ENCODE measurements at places on chromosomes 12 and 14.

DNA sequence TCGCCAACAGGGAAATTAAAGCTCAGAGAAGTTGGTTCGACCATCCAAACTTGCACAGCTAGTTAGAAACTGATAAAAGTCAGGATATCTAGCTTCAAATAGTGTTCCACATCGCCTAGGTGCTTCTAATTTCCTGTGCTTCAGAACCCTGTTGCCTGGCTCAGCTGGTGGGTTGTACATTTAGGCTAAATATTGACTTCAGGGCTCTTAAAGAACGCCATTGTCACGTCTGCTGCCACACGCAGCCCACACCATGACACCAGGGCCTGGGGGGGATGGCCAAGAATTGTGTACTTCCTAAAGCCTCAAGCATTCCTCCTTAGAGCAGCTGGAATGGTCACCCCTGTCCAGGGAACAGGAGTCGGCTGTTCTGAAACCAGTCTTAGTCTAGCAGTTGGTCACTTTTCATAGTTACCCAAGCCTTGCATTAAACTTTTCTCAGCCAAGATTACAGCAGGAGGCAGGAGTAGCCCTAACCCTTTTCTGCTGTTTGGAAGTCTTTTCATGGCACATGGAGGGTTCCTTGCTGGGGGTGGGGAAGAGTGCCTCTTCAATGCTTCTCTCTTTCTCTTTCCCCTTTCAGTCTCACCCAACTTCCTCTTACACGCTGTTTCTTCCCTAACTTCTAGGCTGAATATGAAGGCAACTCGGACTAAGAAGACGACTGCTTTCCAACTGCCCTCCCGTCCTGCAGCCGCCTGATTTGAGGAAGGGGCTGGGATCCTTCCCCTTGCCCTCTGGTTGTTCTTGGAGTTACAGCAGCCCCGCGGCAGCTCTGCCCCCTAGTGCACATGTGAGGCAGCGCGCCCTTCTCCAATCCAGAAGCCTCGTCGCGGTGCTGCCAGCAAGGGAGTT is 17.1 kb downstream of the FOS start:
- DNase-seq = peak; percentile 79

DNA sequence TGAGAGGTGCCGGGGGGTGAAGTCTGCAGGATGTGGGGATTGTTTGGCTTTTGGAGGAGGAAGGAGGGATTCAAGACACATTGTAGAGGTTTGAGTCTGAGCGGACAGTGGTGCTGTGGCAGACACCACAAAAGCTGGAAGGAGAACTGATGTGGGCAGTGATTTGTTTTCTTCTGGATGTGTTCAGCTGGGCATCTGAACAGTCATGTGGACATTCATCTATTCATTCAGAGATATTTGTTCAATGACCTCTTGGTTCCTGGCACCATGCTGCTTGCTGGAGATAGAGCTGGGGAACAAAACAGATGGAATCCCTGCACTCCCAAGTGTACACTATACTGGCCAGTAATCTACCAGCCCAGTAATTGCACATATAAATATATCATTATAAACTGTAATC is 64.0 kb downstream of the PTPN11 start:
- no peak for DNase-seq

- no peak for DNase-seq
These were observed 278.2 kb downstream of the ZFP36L1 start for GRCh38 chr14:68514608-68515194.

- DNase-seq = no peak
These were observed 106.3 kb downstream of the PTPRO start for GRCh38 chr12:15428632-15429031.

GRCh38 chr14:34971381-34971780 is 11.4 kb upstream of the SRP54 start:
- no peak for DNase-seq

DNA sequence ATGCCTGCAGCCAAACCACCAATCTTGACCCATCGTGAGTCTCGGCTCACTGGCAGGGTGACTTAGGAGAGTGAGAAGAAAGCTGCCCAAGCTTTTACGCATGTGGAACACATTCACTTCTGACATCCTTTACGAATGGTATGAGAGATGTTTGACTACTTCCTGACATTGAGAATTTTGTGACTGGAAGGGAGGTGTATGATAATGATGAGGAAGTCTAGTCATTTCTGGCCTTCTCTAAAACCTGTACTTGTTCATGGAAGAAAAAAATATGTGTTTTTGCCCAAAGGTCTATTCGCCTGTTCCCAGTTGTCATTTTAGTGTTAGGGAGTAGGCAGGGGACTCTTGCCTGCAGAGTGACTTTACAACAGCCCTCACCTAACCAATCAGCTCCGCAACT is 227.2 kb upstream of the ATP2B1 start:
- DNase-seq = peak; percentile 83

DNA sequence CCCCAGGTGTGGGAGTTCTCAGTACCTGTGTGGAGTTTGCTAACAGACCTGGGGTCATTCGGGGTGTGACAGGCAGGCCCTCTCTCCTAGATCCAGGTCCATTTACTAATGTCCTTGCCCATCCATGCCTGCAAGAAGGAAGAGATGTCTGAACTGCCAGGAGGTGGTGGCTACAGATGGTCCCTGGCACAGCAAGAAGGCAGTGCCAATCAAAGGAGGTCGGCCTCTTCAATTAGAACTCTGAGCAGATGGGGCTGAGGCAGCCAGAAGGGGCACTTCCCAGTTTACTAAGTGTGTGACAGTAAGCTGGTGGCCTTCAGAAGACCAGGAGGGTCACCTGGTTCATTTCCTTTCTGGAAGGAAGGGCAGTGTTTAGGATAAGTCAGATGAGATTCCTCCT is 202.5 kb downstream of the CACNA1C start:
- no peak for DNase-seq

DNA sequence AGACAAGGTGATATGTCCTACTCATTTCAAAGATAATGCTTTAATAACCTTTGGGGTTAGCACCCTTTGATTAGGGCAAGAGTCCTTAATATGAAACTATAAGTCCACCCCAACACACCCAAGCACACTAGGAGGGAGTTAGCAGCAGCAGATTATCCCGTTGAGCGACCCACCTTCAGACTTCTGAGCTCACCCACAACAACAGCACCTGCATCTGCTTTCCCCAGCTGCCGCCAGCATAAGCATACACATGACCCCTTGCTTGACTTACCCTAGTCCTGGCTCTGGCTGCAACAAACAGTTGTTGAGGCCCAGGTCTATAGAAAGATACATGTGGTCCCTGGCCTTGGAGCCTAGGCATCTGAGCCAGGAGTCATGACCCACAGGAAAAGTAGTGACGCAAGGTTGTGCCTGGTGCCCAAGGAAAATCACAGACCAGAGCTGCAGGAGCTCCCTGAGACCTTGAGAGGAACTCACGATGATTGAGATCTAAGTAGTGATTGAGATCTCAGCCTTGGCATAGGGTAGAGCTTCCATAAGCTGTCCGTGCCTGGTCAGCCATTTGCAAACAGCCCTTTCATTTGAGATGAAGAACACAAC is 19.0 kb downstream of the ZDHHC22 start:
- DNase-seq = no peak

DNA sequence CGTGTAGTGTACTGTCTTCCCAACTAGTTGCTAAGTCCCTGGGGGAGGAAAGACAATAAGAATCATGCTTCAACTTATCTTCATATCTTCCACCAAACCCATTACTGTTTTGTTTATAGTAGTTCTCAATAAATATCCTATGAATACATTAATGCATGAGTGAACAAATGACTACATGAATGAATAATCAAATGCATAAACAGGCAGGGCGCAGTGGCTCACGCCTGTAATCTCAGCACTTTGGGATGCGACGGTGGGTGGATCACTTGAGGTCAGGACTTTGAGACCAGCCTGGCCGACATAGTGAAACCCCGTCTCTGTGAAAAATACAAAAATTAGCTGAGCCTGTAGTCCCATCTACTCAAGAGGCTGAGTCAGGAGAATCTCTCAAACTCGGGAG is 32.1 kb upstream of the NR2C1 start:
- DNase-seq = peak; percentile 10

GRCh38 chr12:122422730-122423257 is 325 bp upstream of the CLIP1 start:
- peak; percentile 67 for DNase-seq

- DNase-seq = no peak
These were observed 35.0 kb upstream of the FUT8 start for GRCh38 chr14:65377576-65377975.

- DNase-seq = peak; percentile 56
These were observed 349.7 kb upstream of the DIO2 start for GRCh38 chr14:80560800-80561657.

- DNase-seq = no peak
These were observed 40.4 kb upstream of the LGR5 start for GRCh38 chr12:71399197-71399596.

GRCh38 chr14:93343797-93344196 is 3.2 kb upstream of the COX8C start:
- DNase-seq = no peak

DNA sequence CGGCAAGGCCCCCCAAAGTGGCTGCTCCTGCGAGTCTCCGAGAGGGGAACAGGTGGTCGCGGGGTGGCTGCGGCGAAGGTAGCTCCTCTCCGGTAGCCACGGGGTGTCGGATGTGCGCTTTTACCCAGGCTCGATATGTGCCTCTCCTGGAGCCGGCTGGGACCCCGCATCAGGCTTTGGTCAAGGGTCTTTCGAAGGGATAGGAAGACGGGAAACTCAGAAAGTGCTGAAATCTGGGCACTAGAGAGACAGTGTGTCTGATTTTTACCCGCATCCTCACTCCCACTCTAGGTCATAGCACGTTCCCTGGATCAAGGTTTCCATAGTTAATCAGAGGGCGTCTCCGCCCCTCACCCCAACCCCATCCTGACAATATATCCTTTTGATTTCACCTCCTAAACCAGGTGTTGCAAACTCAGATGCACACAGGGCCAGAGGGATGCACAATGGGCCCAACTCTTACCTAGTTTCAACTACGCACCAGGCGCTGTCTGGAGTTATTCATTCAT is 156.9 kb downstream of the PTPN11 start:
- no peak for DNase-seq

GRCh38 chr12:724194-724855 is 28.1 kb upstream of the WNK1 start:
- peak; percentile 61 for DNase-seq

GRCh38 chr14:59905188-59905587 is 14.8 kb upstream of the LRRC9 start:
- no peak for DNase-seq

DNA sequence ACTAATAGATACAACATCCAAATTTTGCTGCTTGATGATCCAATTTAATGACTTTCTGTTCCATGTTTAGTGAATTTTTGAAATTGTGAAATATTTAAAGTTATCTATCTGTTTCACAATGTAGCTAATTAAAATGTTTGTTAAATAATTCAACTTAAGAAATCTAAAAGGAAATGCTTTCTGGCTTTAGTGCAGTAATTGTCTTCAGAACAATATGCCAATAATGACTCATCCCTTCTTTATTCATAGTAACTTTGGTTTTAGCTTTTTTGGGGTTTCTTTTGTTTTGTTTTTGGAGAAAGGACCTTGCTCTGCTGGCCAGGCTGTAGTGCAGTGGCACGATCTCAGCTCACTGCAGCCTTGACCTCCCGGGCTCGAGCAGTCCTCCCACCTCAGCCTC is 479.2 kb upstream of the RGS6 start:
- no peak for DNase-seq

DNA sequence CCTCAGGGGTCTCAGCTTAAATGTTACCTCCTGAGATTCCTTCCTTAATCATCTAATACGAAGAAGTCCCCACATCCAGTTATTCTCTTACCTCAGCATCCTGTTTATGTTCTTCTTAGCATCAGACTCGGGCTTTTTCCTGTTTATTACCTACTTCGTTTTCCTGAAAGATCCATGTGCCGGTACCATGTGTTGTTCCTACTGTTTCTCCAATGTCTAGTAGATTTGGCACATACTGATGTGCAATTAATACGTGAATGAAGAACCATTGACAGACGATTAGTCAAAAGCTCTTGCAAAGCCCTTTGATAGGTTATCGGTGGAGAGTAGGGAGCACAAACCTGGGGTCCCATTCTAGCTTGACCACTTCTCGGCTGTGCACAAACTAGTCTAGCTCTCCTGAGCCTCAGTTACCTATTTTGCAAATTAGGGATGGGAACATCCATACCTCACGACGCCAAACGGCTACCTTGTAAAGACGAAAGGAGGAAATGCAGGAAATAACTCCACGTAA is 735 bp upstream of the MAPKAPK5 start:
- DNase-seq = peak; percentile 2

GRCh38 chr12:106987846-106988245 is 900 bp upstream of the MTERF2 start:
- DNase-seq = no peak

- DNase-seq = no peak
These were observed 37.6 kb downstream of the SPTB start for GRCh38 chr14:64841772-64842750.

DNA sequence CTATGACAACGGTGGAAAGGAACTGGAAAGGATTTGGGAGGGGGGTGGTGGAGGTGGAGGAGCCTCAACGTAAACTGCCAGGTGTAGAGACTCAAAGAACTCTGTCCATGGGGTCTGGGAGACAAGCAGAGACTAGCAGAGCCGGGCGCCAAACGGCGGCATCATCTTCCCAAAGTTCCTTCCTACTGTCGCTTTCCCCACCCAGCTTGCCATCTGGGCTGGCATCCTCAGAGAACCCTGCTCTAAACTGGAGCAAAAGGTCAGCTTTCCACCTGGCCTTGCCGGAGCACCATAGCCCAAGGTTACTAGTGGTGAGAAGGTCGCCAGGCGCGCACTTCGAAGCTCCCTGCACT is 4.0 kb upstream of the IRF2BPL start:
- DNase-seq = no peak

DNA sequence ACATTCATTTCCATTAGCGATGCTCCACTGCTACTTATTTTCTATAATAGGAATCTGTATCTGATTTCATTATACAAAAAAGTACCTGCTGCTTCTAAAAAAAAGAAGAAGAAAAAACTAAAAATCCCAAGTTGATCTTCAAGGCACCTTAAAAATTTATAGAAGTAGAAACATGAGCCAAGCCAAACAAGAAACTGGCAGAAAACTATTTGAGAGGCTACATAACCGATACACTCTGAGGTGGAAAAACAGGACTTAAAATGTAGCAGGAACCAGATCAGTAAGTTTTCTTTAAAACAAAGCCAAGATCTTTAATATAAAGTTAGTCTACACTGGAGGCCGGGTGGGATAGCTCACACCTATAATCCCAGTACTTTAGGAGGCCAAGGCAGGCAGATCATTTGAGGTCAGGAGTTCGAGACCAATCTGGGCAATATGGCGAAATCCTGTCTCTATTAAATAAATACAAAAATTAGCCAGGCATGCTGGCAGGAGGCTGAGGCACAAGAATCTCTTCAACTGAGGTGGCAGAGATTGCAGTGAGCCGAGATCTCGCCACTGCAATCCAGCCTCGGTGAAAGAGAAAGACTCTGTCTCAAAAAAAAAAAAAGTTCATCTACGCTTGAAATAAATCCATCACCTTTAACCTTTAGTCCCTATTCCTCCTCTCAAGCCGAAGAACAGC is 278.6 kb downstream of the MED13L start:
- DNase-seq = no peak
